ENCODE measurements at places on chromosomes 3 and 15.

DNA sequence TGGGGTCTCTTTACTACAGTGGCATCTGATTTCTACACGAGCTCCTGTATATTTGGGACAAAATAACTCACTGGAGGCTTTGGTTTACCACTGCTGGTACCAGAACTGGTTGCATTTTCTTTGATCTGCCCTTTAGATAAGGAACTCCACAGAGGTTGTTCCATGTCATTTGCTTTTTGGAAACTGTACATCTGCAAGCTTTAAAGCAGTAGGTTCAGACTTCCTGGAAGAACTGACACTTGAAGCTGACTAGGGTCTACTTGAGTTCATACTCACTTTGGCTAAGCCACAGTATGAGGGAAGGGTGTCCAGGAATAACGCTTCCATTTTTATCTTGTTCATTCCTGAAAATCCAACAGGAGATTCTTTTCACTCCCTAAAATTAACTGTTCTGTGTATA, 86.4 kb downstream of the WWTR1 start:
- DNase-seq, result no peak

GRCh38 chr3:34102288-34102687, 303.9 kb downstream of the PDCD6IP start:
- DNase-seq, result no peak

- DNase-seq, result no peak
Measured at GRCh38 chr3:40768536-40768935, 243.8 kb downstream of the ZNF621 start.

GRCh38 chr3:10548992-10549391, 43.6 kb upstream of the ATP2B2 start:
- DNase-seq, result no peak
